ENCODE measurements at places on chromosomes 12 and 14.

GRCh38 chr14:51129130-51129529 is 34.2 kb upstream of the TRIM9 start:
- DNase-seq: no peak

- peak; percentile 70 for DNase-seq
Measured at GRCh38 chr12:121712190-121712460, 427 bp upstream of the TMEM120B start.

DNA sequence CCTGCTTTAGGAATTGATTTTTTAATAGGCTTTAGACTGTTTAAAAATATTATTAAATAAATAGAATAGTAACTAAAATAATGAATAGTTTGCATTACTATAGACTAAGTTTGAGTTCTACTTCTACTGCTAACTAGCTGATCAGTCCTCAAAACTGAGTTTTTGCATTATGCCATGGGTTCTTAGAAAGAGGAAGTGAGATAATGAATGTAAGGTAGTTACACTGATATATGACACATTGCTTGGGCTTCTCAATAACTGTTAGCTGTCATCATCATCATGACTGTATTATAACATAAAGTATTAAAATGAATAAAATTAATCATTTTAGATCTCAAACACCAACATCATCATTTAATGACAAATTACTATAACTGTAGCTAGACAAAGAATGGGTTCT is 949.7 kb downstream of the TRHDE start:
- DNase-seq: no peak

DNA sequence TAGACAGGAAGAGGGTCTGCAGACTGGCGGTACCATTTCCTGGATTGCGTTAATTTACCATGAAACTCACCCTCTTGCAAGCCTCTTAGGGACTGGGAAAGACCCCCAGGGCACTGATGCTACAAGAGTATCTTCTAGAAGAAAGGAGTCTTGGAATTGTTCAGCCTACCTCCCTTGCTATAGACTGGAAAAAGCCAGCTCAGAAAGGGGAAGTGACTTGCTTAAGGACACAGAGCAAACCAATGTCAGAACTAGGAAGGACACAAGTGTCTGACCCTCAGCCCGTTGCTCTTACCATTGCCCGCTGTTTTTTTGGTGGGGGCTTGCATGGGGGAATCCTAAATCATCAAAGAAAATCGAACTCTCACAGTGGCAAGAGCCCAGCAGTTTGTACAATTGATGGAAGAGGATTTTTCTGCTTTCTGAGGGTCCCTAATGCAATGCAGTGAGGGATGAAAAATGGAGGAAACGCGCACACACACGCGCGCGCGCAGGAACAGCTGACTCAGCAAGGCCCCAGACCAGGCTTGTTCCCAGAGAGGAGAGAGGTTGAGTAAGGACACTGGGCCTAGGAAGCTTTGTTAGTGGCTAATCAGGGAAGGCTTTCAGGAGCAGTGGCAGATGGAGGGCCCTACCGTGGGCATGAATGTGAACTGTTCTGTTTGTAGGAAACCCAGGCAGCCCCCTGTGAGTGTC is 50.9 kb downstream of the RIN3 start:
- no peak for DNase-seq
